ENCODE measurements at places on chromosomes 13 and 19.

GRCh38 chr13:59877933-59878332 is 285.8 kb downstream of the DIAPH3 start:
- DNase-seq: no peak

DNA sequence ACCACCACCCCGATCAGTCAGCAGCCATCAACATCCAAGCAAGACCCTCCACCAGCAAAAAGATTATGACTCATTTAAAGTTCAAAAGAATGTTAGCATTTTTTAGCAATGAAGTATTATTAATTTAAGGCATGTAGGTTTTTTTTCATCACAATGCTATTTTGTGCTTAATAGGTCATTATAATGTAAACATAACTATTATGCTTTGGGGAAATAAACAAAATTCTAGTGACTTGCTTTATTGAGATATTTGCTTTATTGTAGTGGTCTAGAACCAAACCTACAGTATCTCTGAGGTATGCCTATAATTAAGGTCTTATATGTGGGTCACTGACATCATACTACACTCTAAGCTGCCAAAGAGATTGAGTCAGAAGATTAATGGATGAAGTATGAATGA is 20.0 kb downstream of the KLF12 start:
- no peak for DNase-seq

- DNase-seq: no peak
Observed at GRCh38 chr13:81048026-81048461, 707.1 kb upstream of the SPRY2 start.

- no peak for DNase-seq
Observed at GRCh38 chr13:80305737-80306136, 35.2 kb downstream of the SPRY2 start.

GRCh38 chr13:45511310-45512097 is 46.8 kb downstream of the COG3 start:
- peak; percentile 54 for DNase-seq

DNA sequence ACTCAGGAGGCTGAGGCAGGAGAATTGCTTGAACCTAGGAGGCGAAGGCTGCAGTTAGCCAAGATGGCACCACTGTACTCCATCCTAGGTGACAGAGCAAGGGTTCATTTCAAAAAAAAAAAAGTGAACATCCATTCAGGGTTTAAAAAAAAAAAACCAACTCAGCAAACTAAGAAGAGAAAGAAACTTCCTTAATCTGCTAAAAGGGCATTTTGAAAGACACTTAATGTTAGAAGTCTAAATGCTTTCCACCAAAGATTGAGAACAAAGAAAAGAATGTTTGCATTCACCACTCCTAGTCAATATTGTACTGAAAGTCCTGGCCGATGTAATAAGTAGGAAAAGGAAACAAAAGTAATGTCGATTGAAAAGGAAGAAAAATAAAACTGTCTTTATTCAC is 7.1 kb upstream of the PSMC4 start:
- DNase-seq: no peak

GRCh38 chr13:99280166-99280565 is 22.0 kb upstream of the GPR18 start:
- DNase-seq: no peak

DNA sequence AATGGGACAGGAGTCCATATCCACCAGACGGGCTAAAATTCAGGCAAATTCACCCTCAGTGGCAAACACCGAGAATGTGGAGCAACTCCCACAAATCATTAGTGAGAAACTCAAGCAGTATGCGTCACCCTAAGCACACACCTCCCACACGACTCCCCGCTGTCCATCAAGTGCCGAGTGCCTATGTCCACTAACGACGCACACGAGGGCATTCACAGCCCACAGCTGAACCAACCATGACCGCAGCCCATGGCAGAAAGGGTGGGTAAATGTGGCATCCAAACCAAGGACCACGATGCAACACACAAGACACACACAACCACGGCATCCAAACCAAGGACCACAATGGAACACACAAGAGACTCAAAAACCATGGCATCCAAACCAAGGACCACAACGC is 22.0 kb downstream of the MIER2 start:
- no peak for DNase-seq

DNA sequence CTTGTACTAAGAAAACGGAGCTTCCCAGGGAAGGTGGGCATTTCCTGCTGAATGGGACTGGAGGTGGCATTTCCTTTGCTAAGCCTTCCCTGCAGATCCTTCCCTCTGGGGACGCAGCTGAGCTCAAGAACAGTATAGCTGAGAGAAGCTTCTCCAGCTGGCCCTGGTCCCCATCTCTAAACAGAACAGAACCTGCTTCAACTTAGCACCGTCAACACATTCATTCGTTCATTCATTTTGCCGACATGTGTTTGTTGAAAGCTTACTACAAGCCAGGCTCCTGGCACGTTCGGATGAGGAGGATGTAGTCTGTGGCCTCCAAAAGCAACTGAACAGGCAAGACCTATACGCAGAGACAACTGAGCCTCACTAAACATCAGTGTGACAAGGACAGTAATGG is 36.6 kb upstream of the PEPD start:
- no peak for DNase-seq

DNA sequence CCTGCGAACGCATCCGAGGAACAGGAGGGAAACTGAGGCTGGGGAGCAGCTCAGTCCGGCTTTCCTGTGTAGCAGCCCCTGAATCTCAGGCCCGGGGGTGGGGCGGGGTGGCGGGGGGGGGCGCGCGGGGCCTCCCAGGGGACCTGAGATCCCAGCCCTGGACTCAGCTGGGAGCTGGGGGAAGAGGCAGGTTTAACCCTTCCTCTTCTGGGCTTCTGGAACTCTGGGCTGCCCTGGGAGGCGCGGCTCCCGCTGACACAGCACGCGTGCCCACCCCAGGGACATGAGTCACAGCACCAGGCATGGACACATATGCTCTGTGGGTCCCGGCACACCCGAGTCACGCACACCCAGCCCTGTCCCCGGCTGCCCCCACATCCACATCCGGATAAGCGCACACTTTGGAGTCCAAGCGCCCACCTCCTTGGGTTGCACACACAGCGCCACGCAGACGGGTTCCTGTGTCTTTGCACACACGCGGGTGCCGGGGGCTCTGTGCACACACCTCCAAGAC is 3.5 kb upstream of the CIRBP start:
- no peak for DNase-seq

DNA sequence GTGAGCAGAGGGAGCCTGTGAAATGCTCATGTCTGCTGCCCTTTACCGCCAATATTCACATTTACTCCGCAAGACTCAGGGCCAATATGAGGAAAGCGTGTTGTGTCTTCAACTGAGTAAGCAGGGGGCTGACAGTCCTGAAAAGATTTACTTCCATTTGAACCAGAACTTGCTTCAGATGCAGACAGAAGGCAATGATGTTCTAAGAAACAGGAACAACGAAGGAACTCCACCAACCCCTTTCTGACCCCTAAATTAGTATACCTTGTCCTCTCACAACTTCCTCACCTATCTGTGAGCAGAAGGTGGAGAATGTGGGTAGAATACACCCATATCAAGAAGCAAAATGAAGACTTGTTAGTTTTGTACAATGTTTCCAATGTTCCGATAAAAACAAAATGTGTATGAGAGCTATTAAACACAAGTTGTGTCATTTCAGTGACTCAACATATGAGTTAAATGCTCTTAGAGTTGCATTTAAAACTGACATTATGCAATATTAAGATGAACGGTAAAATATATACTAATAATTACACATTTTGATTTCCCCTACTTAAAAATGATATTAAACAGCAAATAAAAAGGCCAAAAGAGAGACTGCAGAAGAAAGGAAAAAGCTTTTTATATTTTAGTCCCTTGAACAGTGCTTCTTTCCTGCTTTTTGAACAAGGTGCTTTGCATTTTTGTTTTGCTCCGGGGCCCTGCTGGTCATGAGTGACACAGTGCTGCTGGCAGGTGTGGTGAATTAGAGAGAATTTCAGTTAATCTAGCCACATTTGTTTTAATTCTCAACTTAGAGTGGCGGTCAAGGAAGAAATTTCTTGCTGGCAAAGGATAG is 16.0 kb downstream of the TMEM272 start:
- no peak for DNase-seq

GRCh38 chr13:108026680-108027410 is 188.5 kb downstream of the LIG4 start:
- no peak for DNase-seq

DNA sequence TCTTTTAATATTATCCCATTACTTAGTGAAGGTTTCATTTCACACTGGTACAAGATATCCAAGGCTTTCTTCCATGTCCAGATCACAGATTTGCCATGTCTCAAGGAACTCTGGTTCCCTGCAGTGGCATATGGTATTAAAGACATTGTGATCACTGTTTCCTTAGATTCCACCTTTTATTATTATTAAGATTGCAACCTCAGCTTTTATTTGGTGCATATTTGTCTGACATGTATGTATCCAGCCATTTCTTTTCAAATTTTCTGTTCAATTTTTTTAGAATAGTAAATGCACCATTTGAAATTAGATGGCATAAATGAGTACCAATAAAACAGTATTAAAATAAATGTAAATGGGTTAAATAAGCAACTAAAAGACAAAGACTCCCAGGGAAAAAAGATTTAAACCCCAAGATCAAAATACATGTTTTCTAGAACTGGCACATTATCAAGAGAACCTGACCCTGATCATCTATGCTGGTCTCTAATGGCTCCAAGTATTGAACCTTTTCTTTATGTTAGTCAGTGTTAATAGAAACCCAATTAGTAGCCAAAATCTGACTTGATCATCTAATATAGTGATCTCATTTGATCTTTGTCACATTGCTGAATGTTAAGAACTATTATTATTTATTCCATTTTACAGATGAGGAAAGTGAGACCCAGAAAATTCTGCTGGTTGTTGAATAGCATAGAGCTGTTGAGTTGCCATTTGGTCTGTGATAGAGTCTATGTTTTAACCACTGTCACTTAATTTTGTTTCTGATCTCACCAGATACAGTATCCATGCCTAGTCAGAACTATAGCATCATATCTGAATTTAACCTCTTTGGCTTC is at the start of gene OR10H4:
OR10H4 (plus strand) TSS at position 786 of the 836 bp plus-strand sequence; CDS start at position 786, 0 bp downstream.
- DNase-seq: no peak

DNA sequence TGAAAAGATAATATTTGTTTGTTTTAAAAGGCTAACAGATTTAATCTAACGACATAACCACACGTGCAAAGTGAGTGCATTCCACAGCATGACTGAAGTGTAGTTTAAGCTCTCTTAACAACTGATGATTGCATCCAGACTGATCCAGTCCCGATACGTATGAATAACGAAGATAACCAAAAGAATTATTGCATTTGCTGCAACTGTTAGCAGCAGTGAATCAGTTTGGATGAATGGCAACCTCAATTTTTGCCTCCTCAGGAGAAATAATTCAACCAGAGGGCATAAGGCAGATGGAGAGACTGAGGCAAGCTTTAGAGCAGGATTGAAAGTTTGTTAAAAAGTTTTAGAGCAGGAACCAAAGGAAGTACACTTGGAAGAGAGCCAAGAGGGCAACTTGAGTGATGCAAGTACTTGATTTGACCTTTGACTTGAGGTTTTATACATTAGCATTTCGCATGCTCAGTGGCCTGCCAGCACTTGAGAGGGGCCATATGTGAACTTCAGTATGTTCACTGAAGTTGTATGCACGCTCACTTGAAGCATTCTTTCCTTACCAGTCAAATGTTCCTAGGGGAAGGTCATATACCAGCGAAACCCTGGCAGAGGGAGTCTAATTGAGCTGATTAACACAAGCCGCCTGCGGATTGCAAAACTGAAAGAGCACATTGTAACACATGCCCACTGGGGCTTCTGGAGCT is 835.0 kb upstream of the PCDH20 start:
- DNase-seq: no peak

GRCh38 chr13:49681842-49682435 is 9.3 kb downstream of the EBPL start:
- no peak for DNase-seq

DNA sequence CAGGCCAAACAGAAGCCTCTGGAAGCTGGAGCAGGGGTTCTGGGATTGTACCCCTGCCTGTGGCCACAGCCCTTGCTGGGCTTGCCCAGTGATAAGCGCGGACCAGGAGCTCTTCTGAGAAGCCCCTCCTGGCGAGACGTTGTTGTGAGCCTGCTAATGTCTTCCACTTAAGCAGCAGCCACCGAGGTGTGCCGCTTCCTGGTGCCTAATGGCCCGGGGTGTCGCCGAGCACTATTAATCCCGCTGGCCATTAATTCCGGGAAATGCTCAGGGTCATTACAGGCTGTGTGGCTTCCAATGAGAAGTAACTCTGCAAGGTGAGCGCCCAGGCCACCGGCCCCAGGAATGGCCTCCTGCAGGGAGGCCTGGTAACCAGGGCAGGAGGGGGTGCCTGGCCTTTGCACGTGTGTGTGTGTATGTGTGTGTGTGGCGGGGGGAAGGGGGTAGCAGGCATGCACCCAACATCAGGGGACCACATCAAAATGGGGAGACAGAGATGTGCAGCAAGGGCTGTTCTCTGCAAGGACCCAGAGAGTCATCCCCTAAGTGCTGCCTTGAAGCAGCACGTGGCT is 175.0 kb downstream of the URI1 start:
- DNase-seq: no peak

DNA sequence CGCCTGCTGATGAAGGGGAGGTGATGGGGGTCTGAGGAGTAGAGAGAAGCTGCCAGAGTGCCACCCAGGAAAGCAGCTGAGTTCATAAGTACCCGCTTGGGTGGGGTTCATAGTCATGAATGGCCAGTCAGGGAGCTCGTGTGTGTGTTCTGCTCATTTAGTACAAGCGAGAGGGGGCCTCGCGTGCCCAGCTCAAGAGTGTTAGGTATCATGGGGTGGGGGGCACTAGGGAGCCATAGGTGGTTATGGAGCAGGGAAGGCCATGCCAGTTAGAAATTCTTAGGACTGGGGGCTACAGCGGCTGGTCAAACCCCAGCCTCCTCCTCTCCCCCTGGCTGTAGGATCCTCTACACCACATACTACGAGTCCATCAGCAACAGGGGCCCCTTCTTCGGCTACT is 46.8 kb downstream of the CD320 start:
- no peak for DNase-seq

DNA sequence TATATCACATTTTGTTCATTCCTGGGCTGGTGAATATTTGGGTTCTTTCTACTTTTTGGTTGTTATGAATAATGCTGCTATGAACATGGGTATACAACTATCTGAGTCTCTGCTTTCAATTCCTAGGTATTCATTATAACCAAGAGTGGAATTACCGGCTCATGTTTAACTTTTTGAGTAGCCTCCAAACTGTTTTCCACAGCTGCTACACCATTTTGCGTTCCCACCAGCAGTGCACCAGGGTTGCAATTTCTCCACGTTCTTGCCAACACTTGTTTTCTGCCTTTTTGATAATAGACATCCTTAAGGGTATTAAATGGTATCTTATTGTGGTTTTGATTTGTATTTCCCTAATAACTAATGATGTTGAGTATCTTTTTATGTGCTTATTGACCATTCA is 16.8 kb downstream of the CDK8 start:
- no peak for DNase-seq

Data from NCI-H460 (cell line).